ENCODE measurements at places on chromosomes 1 and 21.
A peak's percentile ranks its signal among the peaks of the same experiment; 100 is the strongest.

DNA sequence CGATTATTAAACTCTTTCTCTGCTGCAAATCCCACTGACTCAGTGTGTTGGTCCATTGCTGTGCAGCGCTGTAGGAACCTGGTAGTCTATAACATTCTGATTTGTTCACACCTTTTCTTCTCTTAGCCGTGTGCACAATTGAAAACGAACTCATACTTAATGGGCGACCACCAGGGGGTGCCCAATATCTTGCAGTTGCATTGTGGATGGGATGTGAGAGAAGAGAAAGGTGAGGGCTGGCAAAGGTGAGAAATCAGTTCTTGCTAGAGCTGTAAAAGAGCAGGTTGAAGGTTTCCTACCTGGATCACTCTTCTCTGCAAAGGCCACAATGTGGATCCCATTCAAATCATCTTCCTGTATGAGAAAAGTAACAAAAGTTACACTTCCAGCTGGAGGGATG is 51.0 kb downstream of the CASQ2 start:
- peak; percentile 25 for DNase-seq

DNA sequence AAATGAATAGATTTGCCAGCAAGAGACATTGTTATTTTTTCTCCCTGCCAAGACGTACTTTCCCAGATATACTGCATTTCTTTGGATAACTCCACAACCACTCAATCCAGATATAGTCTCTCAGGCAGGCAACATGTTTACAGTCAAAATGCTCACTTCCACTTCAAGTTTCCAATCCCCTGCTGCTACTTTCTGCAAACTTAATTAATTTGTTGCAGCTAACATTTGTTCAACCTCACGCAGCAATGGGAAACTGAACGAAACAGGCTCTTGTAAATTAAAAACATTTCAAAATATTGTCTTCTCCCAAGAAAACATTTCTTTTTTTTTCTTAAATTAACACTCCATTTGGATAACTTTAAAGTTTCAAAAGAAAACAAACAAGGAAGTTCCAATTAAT is 45.7 kb upstream of the PROX1 start:
- no peak for DNase-seq

GRCh38 chr1:169546087-169546995 is 39.9 kb downstream of the F5 start:
- peak; percentile 35 for DNase-seq

DNA sequence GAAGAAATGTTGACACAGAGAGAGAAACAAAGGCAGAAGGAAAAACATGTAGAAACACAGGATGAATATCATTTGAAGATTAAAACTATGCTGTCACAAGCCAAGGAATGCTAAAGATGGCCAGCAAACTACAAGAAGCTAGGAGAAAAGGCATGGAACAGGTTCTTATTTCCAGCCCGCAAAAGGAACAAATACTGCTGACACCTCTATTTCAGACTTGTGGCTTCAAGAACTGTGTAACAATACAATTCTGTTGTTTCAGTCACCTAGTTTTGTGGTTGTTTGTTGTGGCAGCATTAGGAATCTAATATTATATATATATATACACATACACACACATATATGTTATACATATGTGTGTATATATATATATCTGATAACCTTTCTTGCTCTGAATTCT is 1543.9 kb downstream of the KCNT2 start:
- no peak for DNase-seq

- no peak for DNase-seq
These were observed 97.8 kb upstream of the C8B start for GRCh38 chr1:57063406-57064125.

Measured in progenitor cell of endocrine pancreas (in vitro differentiated cells).